ENCODE measurements at places on chromosomes 1 and 21. TPM values are rescaled to one million over a fixed set of nuclear protein-coding genes. Genes with fewer than 3 reads are reported as not detected.

C1QTNF12 gene
- 1.9 TPM for total RNA-seq

RAB3B gene
- total RNA-seq: 11.9 TPM

WNT3A gene
- total RNA-seq: not detected

NEGR1 gene
- 21.8 TPM for total RNA-seq

Data from endothelial cell of umbilical vein (primary cell).